ENCODE measurements at places on chromosomes 5 and 9.

DNA sequence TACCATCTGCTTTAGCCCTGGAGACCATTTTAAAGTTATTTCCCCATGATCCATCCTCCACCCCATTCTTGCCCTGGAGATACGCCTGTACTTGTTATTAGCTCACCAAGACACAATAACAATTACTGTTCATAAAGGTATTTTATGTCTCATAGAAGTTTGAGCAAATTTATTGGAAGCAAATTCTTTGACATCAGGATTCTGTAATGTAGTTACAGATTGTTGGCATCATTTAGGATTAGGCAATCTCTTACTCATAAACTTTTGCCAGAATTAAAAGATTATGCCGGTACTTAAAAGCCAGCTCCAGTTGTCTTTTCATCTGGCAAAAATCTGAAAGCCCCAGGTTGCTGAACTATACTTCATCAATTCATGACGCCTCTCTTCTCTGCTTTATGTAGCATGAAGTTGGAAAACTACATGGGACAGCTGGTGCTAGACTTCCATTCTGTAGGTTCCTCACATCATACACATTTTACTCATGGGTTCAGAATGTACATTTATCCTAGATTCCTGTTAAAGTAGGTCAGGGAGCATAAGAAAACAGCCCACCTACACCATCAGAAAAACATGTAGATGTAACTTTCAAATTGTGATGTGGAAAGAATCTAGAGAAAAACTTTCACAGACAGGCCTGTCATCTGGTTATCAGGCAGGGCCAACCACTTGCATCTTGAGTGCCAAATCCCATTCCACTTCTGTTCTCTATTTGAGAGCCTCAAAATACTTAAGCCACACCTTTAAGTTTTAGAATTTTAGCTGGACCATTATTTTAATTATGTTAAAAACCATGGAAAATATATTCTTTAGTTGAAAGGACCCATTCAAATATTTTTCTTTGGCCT, 14.0 kb downstream of the ATP10B start:
- no peak for DNase-seq

DNA sequence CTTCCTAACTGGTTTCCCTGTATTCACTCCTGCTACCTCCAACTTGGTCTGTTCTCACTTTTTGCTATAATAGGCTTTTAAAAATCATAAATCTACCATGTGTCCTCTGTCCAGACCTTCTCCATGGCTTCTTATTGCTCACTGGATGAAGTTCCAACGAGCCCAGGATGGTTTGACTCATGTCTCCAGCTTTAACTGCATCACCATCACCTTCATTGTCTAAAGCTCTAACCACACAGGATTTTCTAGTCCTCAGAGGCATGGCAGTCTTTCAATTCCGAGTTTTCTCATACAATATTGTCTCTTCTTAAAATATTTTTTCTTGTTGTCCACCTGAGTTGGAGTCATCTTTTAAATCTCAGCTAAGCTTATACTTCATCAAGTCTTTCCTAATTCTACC, 49.3 kb downstream of the PDCD1LG2 start:
- DNase-seq: no peak

DNA sequence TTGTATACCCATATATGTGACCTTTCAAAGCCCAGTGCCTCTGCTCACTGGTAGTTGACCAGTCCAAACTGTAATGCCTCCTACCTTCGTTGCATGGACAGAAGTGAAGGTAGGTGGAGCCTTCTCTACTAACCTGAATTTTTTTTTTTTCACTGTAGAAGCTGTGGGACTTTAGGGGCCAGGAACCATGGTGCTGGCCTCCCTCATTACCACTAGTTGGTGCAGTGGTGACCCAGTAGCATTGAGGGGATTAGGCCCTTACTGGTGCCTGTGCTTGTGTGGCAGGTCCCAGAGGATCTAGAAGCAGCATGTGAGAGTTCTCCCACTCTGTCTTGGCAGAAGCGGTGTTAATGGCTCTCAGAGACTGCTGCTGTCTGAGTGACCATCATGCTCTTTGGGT, 2.3 kb downstream of the RALGPS1 start:
- no peak for DNase-seq

DNA sequence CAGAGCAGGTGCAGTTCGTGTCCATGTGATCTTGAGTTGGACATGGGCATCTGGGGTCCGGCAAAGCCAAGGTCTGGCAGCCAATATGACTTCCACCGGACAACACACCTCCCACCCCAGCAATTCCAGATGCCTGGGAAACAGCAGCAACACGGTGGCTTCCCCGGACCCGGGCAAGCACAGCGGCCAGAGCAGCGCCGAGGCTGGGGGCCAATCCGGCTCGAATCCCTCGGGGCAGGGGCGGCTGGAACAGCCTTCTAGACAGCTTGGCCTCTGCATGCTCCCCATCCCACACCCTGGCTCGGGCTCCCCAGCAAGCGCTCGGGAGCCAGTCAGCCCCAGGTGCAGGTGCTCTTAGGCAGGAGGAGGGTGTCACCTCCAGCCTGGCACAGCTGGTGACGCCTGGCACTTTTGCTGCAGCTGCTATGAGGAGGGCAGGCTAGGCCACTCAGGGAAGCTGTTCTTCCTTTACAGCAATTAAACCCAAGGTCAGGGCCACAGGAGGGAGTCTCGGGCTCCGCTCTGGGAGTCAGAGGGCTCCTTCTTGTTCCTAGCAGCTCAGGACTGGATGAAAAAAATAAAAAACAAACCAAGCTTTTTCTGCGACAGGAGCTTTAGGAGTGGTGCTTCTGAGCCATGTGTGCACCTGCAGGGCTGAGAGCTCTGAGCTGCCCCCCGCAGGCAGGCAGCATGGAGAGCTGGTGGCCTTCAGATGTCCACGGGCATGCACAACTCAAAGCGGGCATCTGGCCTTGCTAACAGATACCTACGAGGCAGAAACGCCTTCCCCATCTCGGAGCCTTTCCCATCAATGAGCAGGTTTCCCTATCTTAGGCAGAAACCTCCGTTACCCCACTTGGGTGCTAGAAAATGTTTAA, 28.2 kb downstream of the DBH start:
- DNase-seq: no peak

DNA sequence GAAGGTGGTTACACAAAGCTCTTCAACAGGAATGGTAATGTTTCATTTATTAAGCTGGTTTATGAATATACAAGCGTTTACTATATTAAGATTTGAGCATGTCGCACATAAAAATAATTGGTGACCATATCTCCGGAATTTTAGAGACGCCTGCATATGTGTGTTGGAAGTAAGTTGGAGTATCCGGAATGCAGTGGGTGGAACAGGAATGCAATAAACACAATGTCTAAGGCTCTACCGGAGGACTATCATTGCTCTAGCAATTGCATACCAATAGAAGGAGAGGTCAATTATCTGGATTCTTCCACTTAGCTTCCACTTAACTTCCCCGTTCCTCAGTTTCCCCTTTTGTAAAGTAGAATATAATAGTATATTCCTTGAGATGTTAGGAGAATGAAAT, 1.1 kb upstream of the CEP78 start:
- DNase-seq: no peak

DNA sequence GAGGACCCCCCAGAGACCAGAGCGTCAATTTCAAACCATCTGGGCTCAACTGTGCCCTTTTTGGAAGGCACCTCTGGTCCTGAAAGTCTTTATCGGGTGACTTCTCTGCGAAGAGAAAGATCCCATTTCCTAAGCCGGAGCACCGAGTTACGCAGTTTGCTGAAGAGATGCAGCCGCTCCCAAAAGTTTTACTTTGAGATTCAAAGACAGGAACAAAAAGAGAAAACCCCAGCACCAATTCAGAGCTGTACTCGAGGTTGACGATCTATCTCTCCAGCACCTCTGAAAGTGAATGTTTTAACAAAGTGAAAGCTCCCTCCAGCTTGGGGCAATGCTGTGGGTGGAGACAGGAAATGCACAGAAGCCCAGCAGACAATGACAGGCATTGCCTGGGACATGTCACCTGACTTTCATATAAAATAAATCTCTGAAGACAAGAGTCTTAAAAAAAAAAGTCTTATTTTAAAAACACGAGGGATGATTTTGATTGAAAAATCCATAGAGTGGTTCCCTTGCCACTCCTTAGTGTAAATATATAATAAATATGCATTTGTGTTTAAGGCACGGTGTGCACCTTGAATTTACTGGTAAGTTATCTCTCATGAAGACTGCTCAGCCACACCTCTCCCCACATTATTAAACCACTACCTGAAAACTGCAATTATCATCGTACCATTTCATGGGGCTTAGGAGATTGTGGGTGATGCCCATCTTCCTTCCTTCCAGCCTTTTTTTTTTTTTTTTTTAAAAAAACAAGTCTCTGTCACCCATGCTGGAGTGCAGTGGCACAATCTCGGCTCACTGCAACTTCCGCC, 79.9 kb downstream of the FNBP1 start:
- DNase-seq: peak; percentile 67

GRCh38 chr9:106885451-106885850, 22.5 kb downstream of the ZNF462 start:
- DNase-seq: no peak

DNA sequence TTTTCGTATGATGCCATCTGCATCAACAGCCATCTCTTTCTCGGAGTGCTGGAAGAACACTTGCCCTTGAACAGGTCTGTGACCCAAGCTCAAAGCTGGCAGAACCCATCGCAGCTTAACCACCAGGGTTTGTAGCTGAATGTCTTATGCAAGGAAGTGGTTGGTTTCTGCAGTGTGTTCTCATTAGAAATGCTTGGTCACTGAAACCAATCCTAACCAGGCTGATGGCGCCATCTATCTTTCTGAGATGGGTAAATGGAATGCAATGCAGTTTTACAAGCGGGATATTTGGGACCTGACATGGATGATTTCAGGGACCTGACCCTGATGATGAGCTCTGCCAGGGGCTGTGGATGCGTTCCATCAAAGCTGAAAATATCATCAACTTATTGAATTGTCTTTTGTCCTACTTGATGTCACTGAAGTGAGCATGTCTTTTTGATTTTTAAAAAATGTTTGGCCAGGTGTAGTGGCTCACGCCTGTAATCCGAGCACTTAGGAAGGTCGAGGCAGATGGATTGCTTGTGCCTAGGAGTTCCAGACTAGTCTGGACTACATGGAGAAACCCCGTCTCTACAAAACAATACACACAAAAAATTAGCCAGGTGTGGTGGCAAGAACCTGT, 28.7 kb downstream of the DMRT3 start:
- peak; percentile 19 for DNase-seq

DNA sequence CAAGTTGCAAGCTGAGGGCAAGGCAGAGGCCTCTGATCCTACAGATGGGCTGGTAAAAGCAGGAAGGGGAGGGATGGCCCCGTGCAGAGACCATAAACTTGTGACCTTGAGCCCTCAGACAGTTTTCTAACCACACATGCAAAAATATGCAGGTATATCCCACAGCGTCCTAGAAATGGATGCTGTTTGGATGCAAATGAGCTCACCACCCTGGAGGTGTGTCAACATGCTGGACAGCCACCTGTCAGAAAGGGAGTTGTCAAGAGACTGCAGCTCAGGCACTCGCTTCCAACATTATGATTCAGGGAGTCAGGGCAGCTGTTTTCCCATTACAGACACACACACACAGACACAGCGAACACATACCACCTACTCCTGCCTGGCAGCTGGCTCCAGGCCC, 97.3 kb upstream of the PANK3 start:
- no peak for DNase-seq

- no peak for DNase-seq
Observed at GRCh38 chr5:21623831-21624230, 1229.3 kb downstream of the CDH12 start.

DNA sequence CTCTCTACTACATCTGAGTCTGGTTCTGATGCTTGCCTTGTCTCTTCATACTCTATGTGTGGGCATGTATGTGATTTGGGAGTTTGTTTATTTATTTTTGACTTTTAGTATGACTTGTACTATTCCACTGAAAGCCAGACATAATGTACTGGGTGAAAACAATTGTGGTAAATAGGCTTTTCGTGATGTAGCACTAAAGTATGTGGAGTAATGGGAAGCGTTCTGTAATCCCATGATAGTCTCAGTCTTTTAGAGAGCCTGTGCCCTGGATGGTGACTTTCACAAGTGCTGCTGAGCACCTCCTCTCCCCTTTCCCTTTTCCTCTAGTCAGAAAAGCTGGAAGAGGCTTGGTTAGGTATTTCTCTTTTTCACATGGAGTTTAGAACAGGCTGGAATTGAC, 85.8 kb upstream of the S1PR3 start:
- no peak for DNase-seq

DNA sequence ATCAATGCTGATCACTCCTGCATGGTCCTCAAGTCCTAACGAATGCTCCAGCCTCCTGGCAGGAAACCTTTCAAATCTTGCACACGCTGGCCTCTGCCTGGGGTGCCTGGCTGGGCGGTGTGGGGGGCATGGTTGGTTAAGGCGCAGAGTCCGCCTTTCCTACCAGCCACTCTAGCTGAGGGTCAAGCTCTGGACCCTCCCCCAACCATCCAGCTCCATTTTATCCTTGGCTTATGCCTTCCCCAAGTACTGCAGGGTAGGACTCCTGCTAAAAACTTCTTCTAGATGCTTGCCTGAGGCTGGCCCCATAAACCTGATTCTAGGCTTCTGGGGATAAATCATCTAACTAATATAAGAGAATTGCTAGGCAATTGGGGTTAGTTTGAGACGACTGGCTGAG, 808 bp upstream of the MVB12B start:
- DNase-seq: no peak
